ENCODE measurements at places on chromosomes 3 and 15. TPM values are rescaled to one million over a fixed set of nuclear protein-coding genes. Genes with fewer than 3 reads are reported as not detected.

DNA sequence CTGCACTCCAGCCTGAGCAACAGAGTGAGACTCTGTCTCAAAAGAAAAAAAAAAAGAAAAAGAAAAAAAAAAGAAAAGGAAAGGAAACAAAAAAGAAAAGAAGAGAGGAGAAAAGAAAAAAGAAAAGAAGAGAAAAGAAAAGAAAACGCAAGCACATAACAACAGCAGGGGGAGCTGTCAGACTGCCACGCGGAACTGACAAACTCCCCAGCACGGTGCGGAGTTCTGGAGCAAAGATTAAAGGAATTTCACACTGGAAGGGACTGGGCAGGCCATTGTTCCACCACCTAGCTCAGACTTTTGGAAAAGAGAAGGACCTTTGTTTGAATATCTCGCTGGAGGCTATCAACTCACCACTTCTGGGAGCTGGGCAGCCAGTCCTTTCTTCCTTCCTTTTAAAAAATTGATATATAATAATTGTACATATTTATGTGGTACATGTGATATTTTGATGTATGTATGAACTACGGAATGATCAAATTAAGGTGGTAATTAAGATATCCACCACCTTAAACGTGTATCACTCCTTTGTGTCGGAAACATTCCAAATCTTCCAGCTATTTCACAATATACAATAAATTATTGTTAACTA, 40.5 kb downstream of the DPPA2 start:
- no peak overlapping the region for H3K4me3 ChIP-seq
- no peak overlapping the region for H3K27ac ChIP-seq
- H3K4me1 ChIP-seq, result peaks cover 11% of the 10 kb centered on the region
- no peaks in the 10 kb centered on the region for H3K27me3 ChIP-seq

DNA sequence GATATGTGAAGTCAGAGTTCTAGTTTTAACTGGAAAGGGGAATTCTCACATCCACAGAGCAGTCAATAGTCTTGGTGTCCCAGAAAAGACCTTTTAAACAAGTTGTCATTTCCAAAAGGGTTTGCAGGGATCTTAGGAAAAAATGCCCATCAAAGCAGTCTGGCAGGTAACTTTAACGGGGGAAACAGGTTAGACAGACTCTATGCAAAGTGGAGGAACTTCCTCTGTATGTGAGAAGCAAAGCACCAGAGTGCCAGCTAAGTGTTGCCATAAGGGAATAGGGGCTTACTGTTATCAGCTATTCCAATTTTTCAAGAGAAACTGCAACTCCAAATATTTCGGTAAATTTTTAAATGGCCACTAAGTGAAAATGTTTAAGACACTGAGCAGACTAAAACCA, 307.9 kb upstream of the MDFIC2 start:
- H3K4me3 ChIP-seq, result no peak overlapping the region
- no peak overlapping the region for H3K27ac ChIP-seq
- H3K27me3 ChIP-seq, result peaks cover 2% of the 10 kb centered on the region
- no peaks in the 10 kb centered on the region for H3K36me3 ChIP-seq
- H3K4me1 ChIP-seq, result no peaks in the 10 kb centered on the region

Gene SLC12A8
- total RNA-seq, result 2.7 TPM

GRCh38 chr3:159854500-159855124, 134.0 kb upstream of the IL12A start:
- DNase-seq, result no peak
- H3K27ac ChIP-seq, result peak overlapping the region; percentile 46
- H3K4me3 ChIP-seq, result peak overlapping the region; percentile 28
- H3K4me1 ChIP-seq, result peaks cover 79% of the 10 kb centered on the region
- H3K36me3 ChIP-seq, result no peaks in the 10 kb centered on the region

DNA sequence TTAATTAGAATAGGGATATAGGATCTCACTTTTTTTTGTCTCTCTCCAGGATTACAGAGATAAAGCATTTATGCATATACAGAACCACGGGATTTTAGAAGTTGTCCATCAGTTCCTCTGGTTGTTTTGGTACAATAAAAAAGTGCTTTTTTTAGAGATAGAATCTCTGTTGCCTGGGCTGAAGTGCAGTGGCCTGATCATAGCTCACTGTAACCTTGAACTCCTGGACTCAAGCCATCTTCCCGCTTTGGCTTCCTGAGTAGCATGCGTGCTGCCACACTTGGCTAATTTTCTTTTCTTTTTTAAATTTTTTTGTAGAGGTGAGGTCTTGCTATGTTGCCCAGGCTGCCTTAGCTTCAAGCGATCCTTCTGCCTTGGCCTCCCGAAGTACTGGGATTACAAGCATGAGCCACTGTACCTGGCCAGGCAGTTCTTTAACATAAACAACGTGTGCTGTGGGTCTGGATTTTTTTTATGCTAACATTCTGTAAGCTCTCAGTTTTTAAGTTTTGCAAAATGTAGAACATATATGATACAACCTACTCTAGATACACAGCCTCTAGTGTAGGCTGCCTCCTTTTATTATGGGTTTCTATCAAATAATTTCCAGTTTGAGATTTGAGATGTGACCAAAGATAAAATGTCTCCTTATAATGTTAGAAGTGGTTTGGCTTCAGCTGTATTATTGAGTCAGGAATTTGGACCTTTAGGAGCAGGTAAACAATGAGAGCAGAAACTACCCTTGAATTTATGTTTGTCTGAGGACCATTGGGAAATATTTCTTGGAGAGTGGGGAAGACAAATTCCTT, 57.4 kb upstream of the ULK4 start:
- H3K4me1 ChIP-seq, result peaks cover 64% of the 10 kb centered on the region
- H3K27ac ChIP-seq, result no peak overlapping the region
- DNase-seq, result no peak
- no peak overlapping the region for H3K4me3 ChIP-seq
- no peaks in the 10 kb centered on the region for H3K36me3 ChIP-seq
- no peaks in the 10 kb centered on the region for H3K27me3 ChIP-seq

GRCh38 chr15:47820057-47820746, 102.9 kb downstream of the SEMA6D start:
- DNase-seq, result no peak
- no peak overlapping the region for H3K4me3 ChIP-seq
- peaks cover 38% of the 10 kb centered on the region for H3K4me1 ChIP-seq
- no peak overlapping the region for H3K27ac ChIP-seq
